ENCODE measurements at places on chromosomes 6 and 20.
A peak's percentile ranks its signal among the peaks of the same experiment; 100 is the strongest.

- no peak for DNase-seq
Observed at GRCh38 chr6:15200087-15200486, 45.8 kb upstream of the JARID2 start.

- no peak for DNase-seq
Observed at GRCh38 chr20:38283236-38283635, 20.7 kb upstream of the BPI start.

- DNase-seq, result no peak
Observed at GRCh38 chr6:158766621-158767455, 52.3 kb downstream of the EZR start.

GRCh38 chr20:23180451-23180921 lies 94.4 kb upstream of the CD93 start:
- no peak for DNase-seq

DNA sequence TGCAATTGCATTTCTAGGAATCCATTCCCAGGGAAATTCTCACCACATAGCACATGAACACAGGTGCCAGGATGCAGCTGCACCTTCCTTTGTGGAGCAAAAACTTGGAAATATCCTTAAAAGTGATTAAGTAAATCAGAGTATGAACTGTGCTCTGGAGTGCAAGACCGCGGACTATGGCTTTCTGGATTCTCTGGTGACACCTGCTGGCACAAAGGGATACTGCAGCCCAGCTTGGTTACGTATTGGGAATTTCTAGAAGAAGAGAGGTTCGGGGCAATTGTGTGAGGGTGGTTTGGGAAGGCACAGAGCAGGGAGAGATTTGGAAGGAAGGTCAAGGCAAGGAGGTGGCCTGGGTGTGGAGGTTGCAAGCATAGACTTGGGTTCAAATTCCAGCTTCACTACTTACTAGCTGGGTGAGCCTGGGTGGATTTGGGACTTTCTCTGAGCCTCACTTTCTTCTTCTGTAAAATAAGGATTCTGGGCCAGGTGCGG lies 15.9 kb upstream of the PEDS1 start:
- peak; percentile 57 for DNase-seq

- DNase-seq, result no peak
Observed at GRCh38 chr6:89559487-89559886, 79.1 kb downstream of the LYRM2 start.

DNA sequence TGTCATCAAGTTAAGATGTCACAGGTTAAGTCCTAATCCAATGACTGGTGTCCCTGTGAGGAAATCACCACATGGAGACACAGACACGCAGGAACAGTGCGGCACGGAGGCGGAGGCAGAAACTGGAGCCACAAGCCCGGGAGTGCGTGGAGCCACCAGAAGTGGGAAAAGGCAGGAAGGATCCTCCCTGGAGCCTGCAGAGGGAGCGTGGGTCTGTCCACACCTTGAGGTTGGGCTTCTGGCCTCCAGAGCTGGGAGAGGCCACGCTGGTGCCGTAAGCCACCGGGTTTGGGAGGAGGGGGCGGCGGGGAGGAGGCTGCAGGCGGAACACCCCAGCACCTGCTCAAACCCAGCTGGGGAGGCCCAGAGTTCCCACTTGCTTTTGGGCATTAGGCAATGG lies 3.8 kb downstream of the CABLES2 start:
- DNase-seq, result no peak

DNA sequence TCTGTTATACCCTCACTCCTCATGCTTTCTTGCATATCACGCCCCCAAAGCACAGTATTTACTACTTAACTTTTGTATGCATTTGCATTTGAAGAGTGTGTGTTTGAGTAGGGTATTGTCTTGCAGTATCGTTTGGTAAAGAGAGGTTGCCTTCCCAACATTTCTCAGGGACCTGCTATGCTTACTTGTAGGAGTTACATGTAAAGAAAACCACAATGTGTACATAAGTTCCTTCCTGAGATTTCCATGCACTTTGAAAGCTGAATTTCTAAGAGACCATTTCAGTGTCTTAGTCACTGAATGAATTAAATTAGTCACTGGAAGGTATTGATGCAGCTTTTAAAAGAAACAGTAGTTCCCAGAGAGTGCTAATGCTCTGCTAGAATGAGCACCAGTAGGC lies 159.3 kb upstream of the LAMA2 start:
- no peak for DNase-seq

GRCh38 chr20:47854687-47855212 lies 69.5 kb upstream of the SULF2 start:
- DNase-seq, result no peak

GRCh38 chr20:1809131-1809572 lies 86.1 kb upstream of the SIRPA start:
- no peak for DNase-seq

- DNase-seq, result no peak
Observed at GRCh38 chr20:17628101-17628841, 53.8 kb downstream of the RRBP1 start.

- DNase-seq, result no peak
Observed at GRCh38 chr6:4613795-4614194, 162.4 kb upstream of the CDYL start.

DNA sequence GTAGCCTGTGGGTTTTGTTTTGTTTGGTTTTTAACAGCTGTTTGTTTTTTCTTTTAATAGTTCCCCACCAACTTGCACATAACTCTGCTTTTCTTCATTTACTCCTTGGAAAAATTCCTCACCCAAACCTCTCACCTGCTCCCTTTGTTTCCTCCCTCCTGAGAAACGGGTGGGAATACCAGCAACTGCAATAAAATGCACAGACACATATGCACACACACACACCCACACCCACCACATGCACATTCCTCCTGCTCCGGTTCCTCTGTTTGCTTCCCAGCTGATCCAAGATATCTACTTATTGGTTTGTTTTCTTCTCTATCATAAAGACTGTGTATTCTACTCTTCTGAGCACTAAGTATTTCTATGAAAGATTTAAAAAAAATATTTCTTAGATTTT lies 161.1 kb upstream of the EPHA7 start:
- DNase-seq, result no peak

DNA sequence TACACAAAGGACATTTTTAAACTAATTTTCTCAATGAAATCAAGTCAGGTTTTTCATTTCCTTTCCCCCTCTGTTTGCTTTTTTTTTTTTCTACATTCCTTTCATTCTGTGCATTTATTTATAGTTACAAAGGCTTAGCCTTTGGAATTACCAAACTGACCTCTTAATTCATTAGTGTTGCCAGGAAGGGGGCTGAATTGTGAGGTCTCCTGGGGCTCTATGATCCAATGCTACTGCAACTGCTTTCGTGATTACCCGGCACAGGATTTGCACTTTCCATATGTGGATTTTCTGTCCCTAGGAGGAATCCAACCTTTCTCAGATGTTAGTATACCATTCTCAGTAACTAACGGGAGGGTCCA lies 35.3 kb downstream of the NEDD9 start:
- no peak for DNase-seq

DNA sequence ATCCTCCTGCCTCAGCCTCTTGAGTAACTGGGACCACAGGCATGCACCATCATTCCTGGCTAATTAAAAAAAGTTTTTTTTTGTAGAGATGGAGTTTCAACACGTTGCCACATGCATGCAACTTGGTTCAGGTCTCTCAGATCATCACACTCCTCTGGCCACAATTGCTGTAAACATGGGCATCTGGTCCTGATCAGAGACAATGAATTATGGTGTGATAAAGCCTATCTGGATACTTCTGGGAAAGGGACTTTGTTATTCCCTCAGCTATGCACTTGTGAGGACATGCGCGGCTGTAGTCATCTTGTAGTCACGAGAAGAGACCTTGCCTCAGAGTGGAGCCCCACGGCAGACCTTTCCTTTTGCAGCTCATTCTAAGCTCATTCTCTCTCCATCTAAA lies 210.9 kb upstream of the ZFP64 start:
- no peak for DNase-seq

- DNase-seq, result no peak
Observed at GRCh38 chr20:53706466-53707370, 113.1 kb upstream of the ZNF217 start.

Data from stimulated activated CD8-positive, alpha-beta memory T cell treated with anti-CD3 and anti-CD28 coated beads, Interleukin-12 subunit alpha, Interleukin-12 subunit beta, amount 100 ng/mL, for 4 hours (primary cell).